ENCODE measurements at places on chromosomes 5 and 9.
A peak's percentile ranks its signal among the peaks of the same experiment; 100 is the strongest.

DNA sequence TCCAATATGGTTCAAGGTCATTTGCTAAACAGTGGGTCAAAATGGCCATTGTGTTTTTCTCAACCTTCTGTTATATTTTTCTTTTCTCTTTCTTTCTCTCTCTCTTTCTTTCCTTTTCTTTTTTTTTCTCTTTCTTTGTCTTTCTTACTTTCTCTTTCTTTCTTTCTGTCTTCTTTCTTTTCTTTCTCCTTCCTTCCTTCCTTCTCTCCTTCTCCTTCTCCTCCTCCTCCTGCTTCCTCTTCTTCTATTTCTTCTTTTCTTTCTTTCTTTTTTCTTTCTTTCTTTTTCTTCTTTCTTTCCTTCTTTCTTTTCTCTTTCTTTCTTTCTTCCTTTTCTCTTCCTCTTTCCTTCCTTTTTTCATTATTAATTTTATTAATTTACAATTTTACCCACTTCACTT lies 619.5 kb downstream of the IRX1 start:
- DNase-seq = no peak

- DNase-seq = no peak
These were observed 21.5 kb downstream of the SLC6A7 start for GRCh38 chr5:150211156-150212030.

GRCh38 chr9:133619791-133620190 lies 10.6 kb upstream of the FAM163B start:
- no peak for DNase-seq

- no peak for DNase-seq
These were observed 6.9 kb downstream of the TAF7 start for GRCh38 chr5:141313711-141314110.

DNA sequence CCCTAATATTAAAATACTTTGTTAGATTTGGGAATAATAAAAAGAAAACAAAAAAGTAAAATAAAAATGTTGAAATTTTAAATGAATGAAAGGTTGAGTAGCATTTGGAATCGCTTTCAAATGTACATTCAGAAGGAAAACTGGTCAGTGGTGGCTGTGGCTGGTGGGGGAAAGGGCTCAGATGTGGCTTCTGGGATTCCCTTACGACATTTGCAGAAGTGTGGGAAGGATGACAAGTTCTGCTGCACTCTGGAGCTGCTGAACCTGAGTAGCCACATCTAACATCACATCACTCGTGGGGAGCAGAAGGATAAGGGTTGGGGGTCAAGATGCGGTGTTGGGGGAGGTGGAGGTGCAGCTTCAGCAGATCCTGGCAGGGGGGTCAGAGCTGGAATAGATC lies 25.6 kb upstream of the CAST start:
- no peak for DNase-seq

- peak; percentile 27 for DNase-seq
These were observed 3.1 kb downstream of the EGR1 start for GRCh38 chr5:138468133-138468965.

DNA sequence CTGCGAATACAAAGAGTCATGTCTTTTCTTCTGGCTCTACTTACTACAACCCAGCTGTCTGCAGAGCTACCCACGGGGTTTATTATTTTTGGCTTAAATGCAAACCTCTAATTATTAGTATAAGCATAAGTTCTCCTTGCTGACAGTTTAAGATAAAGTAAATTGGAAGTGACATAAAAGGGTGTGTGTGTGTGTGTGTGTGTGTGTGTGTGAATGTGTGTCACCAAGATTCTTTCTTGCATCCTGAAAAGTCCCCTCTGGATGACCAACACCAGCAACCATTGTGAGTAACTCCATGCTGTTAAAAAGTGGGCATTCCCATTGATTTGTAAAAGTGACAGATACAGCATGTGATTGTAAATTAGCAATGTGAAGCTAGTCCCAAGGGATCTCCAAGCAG lies 803.8 kb upstream of the ZNF608 start:
- DNase-seq = peak; percentile 71

- DNase-seq = no peak
These were observed 111.8 kb upstream of the SEMA6A start for GRCh38 chr5:116686438-116686837.

All from brain (organoid and tissue), 16 donors.